ENCODE measurements at places on chromosomes 13 and 19.

DNA sequence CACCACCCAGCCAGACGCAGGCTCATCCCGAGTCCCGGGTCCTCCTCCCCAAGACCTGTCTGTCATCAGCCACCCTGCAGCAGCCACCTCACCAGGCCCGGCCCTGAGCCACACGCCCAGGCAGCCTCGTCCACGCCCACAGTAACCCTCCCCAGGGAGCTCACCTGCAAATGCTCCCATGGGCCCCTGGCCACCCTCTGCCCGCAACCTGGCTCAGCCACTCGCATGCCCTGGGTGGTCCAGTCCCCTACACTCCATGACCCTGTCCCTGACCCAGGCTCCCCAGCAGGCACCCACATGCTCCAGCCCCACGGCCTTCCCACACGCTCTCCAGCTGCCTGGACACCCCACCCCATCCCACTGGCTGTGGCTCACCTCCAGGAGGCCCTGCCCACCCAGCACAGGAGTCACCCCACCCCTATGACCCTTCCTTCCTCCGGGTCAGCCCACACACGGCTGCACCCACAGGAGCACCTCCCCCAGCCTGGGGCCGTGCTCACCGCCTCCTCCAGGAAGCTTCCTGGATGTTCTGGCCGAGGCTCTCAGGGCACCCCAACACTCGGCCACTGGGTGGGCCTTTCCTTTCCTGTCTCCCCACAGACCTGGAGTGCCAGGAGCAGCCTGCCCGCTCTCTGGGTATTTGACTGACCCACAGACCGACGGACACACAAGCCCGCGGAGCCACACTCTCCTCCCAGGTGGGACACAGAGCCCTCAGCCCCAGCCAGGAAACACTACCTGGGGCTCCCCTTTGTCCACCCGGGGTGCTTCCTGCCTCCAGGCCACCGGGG lies 3.6 kb downstream of the TMEM259 start:
- DNase-seq: no peak

- no peak for DNase-seq
These were observed 173.7 kb downstream of the KLF12 start for GRCh38 chr13:73960474-73960873.

DNA sequence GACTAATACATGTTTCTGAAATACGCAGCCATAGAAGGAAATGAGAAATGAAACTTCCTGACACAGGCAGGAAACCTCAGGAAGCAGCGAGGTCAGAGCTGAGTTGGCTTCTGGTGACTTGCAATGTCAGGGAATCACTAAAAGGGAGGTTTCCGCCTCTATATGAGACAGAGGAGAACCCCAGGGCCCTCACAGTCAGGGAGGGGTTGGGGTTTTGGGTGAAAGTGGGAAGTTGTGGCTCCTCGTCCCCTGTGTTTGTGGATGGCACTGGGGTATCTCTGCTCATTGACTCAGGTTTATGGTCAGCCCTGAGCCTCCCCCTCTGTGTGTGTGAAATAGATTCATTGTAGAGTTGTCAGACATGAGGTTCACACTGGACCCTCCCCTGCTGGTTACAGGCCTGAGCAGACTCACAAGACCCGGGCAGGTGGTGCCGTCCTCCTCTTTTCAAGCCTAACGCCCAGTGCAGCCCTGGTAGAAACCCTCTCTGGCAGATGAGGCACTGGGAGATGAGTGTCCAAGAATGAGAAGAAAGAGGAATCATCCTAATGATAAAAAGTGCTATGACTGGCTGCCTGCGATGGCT lies 5.5 kb upstream of the LILRA6 start:
- DNase-seq: no peak

GRCh38 chr19:41912899-41913537 lies 15.2 kb downstream of the ERFL start:
- DNase-seq: no peak

- no peak for DNase-seq
These were observed 637 bp downstream of the RANBP3 start for GRCh38 chr19:5977222-5977784.
